ENCODE measurements at places on chromosomes 16 and 17.
A peak's percentile ranks its signal among the peaks of the same experiment; 100 is the strongest.

- DNase-seq, result peak; percentile 69
These were observed 19.7 kb downstream of the DEXI start for GRCh38 chr16:10922328-10923145.

- DNase-seq, result peak; percentile 56
These were observed 74.9 kb downstream of the VAT1L start for GRCh38 chr16:77863250-77863649.

GRCh38 chr16:5028950-5029475 is 4.7 kb downstream of the NAGPA start:
- DNase-seq, result no peak

DNA sequence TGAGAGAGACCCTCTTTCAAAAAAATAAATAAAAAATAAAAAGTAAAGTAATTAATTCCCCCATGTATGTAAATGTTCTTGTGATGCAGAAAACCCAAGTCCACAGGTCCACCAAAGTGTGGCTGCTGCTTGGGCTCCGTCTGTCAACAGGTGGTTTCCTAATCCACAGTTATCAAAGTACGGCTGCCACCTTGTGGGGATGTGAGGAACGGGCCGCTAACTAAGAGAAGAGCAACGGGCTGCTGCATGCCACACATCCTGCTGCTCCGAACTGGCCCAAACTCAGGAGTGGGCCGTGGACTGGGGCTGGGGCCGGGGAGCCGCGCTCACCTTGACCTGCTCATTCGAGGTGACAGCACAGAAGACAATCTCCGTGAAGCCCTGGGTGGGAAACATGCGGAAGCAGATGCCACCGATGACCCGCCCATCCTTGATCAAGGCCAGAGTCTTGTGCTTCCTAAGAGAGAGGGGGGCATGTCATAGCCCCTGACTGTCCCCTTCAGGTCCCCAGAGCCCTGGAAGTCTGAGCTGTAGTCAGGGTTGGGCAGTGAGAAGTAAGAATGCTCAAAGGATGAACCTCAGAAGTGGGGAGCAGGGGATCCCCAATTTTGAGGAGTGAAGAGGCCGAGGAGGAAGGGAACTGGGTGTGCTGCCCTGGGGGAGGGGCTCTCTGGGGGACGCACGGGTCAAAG is 4.3 kb downstream of the KAT2A start:
- DNase-seq, result peak; percentile 82

GRCh38 chr17:40321524-40321929 is 12.5 kb downstream of the RARA start:
- no peak for DNase-seq

GRCh38 chr17:2239882-2240430 is 63.6 kb downstream of the SMG6 start:
- DNase-seq, result peak; percentile 36

GRCh38 chr16:23771027-23771426 is 16.2 kb downstream of the CHP2 start:
- DNase-seq, result no peak

DNA sequence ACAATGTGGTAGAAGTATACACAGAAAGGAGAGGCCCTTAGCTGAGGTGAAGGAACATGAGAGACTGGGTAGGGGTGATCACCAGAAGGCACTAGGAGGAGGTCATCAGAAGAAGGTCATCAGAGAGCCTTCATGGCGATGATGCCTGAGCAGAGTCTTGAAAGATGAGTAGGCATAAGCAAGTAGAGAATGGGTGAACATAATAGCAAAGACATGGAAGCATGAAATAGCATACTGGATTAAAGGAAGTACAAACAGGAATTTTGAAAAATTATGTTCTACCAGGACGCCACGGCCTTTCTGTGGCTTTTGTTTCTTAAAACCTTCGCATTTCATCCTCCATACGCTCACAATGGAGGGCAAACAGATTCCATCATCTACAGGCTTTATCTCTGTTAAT is 2.9 kb downstream of the IKZF3 start:
- no peak for DNase-seq

DNA sequence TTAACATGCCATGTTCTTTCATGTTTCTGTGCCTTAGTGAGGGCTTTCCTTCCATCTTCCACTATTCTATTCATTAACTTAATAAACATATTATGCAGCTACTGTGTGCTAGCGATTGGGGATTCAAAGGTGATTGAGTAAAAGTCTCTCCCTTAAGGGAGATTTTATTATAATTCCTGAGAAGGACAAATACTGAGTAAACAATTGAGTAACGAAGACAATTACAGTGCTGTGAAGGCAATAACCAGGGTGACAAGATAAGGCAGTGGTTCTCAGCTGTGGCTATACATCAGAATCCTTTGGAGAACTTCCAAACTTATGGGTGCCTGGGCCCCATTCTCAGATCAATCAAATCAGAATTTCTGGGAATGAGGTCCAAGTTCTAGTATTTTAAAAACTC is 353.3 kb downstream of the CA10 start:
- DNase-seq, result no peak

DNA sequence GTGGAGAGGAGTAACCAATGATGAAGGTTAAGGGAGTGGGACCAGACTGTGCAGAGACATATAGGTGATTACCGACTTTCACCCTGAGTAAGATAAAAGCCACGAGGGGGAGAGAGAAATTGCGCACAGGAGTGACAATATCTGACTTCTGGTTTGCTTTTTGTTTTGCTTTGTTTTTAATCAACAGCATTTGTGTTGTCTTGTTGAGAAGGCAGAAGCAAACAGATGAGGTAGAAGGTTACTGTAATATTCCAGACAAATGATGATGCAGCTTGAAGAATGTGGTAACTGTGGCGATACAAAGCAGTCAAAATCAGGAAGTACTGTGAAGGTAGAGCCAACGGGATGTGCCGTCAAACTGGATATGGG is 7.5 kb downstream of the PELP1 start:
- no peak for DNase-seq

GRCh38 chr17:65495122-65496055 is 66.1 kb downstream of the AXIN2 start:
- no peak for DNase-seq

DNA sequence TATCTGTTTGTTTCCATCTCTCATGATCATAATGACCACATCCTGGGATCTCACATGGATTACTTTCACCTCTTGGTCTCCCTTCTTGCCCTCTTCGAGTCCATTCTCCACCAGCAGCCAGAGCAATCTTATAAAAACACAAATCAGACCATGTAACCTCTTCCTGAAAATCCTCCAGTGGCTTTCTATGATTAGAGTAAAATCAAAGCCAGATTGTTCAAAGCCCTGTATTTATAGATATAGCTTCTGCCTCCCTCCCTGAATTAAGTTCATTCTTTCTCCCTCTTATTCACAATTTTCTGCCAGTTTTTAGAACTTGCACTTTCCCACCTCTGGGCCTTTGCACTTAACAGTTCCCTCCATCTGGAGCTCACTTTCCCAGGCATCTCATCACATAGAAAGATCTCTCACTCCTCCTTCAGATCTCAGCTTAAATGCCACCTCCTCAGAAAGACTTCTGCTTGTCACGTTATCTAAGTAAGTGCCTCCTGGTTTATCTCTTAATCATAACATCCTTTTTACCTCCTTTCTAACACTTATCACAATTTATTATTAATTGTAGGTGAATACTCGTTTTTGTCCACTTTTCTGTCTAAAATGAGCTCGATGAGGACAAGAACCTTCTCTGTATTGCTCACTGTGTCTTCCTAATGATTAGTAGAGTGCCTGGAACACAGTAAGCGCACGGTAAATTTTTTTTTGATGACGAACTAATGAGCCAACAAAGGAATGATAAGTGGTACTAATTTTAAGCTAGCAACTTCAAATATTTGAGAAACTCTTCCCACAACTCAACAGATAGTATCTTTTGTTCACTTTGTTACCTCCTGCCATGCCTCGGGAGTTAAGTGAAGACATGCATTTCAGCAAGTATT is 80.5 kb downstream of the CYB561 start:
- DNase-seq, result no peak

DNA sequence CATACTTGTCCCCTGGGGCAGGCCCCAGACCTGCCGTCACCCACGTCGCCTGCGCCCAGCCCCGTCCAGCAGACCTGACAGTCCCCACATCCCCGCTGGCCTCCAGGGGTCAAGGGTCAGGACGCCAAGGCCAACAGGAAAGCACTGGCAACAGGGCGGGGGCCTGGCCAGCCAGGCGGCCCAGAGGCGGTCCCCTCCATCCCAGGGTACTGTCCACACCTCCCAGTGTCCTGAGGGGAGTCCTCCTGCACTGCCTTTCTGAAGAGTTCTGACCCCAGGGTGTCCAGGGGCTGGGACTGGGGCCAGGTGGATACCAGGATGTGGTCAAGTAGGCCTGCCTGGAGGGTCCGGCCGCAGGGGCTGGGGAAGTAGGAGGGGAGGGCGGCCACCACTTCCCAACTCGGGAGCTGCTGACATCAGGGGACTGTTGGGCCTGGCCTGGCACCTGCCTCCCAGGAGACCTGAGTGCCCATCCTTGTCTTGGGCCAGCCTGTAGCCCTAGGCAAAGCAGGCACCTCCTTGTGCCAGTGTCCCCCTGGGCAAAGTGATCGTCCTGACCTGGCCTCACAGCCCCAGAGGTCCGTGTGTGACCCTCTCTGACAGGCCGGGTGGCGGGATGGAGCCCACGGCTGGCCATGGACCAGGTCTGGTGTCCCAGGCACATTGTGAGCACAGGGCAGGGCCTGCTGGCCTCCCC is 6.7 kb upstream of the AXIN1 start:
- DNase-seq, result no peak

DNA sequence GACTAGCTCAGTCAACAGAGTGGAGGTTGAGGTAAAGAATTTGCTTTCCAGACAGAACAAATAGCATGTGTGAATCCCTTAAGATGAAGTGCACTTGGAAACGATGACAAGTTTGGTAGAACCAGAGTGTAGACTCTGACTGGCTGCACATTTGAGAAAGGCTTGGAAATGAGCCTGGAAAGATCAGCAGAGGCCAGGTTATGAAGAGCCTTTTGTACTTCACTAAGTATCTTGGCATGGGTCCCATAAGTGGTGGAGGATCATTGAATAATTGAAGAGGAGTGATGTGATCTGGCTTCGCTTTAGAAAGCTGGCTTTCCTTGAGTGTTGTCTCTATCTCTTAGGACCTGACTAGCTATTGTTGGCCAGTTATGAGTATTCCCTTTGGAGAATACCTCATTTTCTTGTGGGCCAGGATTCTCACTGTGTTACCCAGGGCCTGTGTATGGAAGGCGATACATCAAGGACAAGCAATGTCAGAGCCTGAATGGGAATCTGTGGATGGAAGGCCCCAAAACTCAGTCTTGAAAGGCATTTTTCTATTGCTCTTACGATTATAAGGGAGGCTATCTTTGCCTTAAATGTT is 329.8 kb downstream of the UTP18 start:
- no peak for DNase-seq

DNA sequence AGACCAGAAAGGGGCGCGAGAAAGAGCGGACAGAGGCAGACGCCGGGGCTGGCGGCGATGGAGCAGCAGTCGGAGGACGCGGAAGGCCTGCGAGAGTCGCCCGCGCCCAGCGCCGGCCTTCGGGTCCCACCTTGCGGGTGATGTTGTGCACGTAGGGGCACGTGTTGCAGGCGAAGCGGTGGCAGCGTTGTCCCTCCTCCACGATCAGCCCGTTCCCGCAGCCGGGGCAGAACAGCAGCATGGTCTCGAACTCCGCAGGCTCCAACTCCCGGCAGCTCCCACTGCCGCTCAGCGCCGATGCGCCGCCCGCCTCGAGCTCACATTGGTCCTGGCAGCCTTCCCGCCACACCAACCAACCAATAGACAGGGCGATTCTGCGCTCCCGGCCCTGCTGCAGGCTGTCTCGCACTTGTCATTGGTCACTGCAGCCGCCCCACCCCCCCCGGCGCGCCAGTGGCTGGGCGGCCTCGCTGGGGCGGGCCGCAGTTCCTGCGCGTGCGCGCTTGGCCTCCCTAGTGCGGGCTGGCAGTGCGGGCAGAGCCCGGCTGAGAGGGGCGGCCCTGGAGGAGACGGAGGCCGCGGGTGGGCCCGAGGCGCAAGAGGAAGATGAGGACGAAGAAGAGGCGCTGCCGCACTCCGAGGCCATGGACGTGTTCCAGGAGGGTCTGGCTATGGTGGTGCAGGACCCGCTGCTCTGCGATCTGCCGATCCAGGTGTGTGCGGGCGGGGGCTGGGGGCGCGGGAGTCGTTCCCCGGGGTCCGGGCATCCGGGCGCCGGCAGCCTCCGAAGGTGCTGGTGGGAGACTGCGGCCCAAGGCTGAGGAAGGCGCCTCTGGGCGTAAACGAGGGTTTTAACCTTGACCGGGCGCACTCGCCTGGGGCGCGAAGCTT is at the start of the genes POLR3K and SNRNP25:
TSS of gene POLR3K (minus strand) at position 263 of the 891 bp plus-strand sequence. CDS start at position 241, 22 bp downstream.
TSS of gene SNRNP25 (plus strand) at position 483 of the 891 bp plus-strand sequence. CDS start at position 672, 189 bp downstream.
- peak; percentile 100 for DNase-seq

DNA sequence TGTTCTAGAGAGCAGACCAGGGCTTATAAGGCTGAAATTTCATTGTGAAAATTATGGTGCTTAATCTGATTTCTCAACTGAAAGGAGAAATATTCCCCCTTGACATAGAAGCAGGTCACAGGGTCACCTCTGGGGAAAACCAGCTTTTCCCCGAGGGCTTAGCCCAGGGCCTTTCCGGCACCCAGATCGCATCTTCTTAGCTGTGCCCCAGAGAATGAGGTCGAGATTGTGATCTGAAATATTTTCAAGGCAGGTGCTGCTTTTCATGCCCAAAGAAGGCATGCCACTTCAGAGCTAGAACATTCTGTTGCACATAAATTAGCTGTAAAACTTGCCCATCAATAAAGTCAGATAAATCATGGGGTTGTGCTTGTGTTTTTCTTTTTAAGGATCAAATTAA is 25.4 kb upstream of the ARHGAP17 start:
- no peak for DNase-seq

GRCh38 chr16:86625821-86626220 is 47.5 kb downstream of the FOXL1 start:
- no peak for DNase-seq

DNA sequence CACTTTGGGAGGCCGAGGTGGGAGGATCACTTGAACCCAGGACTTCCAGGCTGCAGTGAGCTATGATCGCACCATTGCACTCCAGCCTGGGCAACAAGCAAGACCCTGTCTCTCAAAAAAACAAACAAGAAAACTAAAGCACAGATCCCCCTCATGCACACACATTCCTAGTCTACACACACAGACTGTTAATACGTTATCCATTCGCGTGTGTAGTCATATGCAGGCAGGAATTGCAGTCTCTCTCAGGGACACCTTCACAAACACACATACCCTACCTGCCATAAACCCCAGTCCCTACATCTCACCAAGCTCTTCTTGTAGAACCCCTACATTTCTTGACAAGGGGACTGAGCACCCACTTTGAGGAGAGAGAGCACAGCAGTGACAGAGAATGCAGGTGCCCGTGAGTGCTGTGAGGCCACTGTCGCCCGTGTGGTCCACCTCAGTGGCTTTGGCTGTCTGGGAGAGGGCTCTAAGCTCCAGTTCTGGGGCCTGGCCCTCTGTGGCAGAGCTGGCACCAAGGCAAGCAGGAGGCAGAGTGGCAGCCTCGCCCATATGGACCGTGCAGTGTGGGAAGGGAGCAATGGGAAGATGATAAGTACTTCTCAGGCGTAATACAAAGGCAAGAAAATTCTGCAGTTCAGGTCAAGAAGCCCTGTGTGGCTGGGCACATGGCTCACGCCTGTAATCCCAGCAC is 59.0 kb upstream of the RPH3AL start:
- DNase-seq, result no peak

- no peak for DNase-seq
These were observed 15.1 kb downstream of the SOX8 start for GRCh38 chr16:996681-997080.

- DNase-seq, result no peak
These were observed 2.5 kb upstream of the CEP295NL start for GRCh38 chr17:78905541-78905940.

GRCh38 chr16:65005696-65006095 is 116.2 kb downstream of the CDH11 start:
- DNase-seq, result no peak
